Endothelial cell of umbilical vein (primary cell): ENCODE measurements at places on chromosomes 13 and 19. TPM values are rescaled to one million over a fixed set of nuclear protein-coding genes. Genes with fewer than 3 reads are reported as not detected.

GRCh38 chr13:22837980-22838647 lies 342.7 kb upstream of the SGCG start:
- DNase-seq = no peak

- peak; percentile 49 for DNase-seq
These were observed 73.4 kb upstream of the FLT1 start for GRCh38 chr13:28568286-28568685.

CD209 gene
- total RNA-seq = not detected in 2 replicates

- no peak for DNase-seq
These were observed 17.7 kb downstream of the TSHZ3 start for GRCh38 chr19:31331536-31331935.

DNA sequence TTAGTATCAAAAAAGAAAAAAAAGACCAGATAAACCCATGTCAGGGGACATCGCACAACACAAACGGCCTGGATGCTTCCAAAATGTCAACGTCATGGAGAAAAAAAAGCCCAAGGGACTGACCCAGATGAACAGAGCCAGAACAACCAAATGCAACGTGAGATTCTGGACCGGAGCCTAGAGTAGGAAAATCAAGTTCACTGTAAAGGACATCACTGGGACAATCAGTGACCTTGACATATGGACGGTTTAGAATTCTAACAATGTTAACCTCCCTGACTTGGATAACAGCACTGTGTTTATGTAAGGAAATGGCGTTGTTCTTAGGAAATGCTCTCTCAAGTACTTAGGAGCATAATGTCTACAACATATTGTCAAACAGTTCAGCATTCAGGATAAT lies 15.1 kb upstream of the EMP3 start:
- peak; percentile 90 for DNase-seq

DNA sequence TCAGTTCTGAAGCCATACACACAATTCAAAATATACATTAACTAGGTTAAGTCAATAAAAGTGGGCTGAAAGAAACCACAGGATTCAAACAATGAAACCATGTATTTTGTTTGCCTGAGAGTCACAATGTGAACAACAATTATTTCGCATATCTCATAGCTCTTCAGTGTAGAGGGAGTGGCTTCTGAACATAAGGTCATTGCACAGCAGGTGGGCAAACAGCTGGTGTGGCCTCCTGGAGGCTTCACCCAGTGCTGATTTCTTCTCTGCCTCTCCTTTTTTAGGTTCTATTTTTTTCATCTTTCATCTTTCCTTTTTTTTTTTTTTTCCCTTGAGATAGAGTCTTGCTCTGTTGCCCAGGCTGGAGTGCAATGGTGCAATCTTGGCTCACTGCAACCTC lies 40.4 kb upstream of the ZNF254 start:
- no peak for DNase-seq

- DNase-seq = no peak
These were observed 147.2 kb upstream of the ZNF536 start for GRCh38 chr19:30224689-30225606.

GRCh38 chr19:44807652-44808462 lies 1.0 kb upstream of the BCAM start:
- peak; percentile 60 for DNase-seq

DNA sequence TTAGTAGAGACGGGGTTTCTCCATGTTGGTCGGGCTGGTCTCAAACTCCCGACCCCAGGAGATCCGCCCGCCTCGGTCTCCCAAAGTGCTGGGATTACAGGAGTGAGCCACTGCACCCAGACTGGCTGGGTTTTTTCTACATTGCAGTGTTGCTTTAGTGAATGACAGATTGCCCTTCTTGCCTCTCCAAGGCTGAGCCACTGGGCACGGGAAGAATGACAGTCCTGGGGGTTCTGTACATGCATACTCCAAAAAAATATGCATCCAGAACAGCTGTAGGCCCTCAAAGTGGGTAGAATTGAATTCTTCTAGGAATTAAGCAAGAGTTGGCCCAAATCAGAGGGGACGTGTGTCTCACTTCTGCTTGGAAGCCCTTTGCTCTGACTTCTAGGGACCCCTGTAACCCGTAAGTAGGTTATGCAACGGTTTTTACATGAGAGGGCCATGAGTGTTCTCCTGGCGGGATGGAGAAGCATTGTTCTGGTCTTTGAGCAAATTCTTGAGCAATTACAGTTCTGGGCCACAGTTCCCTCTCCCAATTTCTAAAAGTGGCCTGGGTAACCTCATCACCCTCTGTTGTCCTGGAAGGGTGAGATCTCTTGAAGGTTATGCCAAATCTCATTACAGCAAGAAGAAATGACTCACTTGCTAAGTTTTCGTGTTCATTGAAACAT lies 3.6 kb downstream of the ACTN4 start:
- DNase-seq = peak; percentile 60

DNA sequence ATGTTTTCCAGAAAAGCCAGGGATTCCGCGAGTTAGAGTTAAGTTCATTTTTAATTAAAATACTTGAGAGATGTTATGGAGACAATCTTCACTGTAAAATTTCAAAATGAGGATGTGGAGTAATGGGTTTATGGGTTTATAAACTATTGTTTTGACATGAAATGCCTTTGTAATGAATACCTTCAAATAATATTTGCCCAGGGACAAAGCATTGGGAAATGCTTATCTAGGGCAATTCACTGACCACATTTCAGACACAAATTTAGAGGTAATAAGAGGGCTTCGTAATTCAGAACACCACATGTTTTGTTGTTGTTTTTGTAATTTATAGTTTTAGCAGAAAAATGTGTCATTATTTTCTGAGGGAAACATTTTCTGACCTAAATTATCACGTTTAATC lies 241.1 kb upstream of the ATXN8OS start:
- no peak for DNase-seq

- DNase-seq = no peak
These were observed 27.3 kb upstream of the SPATA13 start for GRCh38 chr13:24133021-24133795.

GRCh38 chr19:36379510-36379819 lies 464 bp upstream of the ZFP14 start:
- DNase-seq = no peak
